ENCODE measurements at places on chromosomes 11 and 22.

GRCh38 chr11:88208745-88209144 lies 33.5 kb upstream of the RAB38 start:
- DNase-seq = no peak

GRCh38 chr11:119780222-119780953 lies 51.4 kb upstream of the NECTIN1 start:
- DNase-seq = no peak

DNA sequence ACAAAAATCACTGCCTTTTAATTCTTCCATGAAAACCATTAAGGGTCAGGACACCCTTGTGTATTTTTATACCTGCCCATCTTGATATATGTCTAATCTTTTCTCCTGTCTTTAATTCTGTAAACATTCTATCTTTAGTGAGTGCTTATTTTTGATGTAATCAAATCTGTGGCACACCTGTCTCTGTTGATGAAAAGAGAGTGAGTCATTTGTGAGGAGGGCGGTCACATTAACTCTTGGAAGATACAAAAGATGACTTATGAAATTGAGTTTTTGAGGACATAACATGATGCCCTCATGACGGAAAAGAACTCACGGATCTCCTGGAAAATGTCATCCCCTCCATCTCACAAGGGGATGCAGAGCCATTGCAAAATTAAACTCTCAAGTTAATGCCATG lies 206.5 kb upstream of the PGR start:
- DNase-seq = no peak

DNA sequence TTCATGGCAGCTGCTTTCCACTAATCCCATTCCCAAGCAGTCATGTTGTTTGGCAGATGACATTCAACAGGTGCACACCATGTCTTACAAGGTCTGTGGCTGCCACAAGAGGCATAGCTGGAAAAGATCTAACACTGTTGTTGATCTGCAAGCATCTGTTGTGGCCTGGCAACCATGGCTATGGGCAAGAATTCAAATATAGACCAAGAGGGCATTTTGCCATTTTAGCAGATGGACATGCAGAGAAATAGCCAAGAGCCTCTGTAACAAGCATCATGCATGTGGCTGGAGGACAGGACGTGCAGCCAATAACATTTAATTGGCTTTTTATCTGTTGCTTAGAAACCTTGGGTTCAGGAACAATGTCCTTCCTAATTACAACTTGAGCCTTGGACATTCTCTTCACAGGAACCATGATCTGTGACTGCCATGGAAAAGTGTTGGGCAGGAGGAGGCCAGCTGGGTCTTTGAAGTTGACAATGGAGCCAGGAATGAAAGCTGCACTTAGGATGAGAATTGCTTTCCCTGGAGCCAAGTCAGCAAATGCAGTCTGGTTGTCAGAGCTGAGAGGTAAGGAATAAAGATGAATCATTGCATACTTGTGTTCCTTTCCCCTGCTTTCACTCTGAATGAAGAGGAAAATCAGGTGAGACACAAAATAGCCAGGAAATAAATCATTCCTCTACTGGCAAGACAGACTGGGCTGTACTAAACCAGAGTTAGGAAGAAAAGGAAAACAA lies 113.6 kb upstream of the ANO5 start:
- DNase-seq = no peak

DNA sequence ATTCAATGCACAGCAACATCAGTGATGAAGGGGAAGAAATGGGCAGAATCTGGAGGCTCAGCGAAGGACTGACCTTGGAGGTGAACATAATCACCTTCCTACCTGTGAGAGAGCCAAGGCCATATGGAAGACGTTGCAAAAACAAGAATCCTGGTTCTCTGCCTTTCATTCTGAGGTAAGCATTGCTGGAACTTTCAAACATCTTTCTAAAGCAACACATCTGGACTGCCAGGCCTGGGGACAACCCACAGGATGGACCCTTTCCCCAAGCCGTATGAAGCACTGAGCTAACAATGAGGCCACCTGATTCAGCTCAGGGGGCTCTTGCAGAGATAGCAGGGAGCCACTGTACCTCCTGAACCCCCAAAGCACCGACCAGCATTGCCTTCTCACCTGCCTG lies 70.5 kb downstream of the ETS1 start:
- no peak for DNase-seq

DNA sequence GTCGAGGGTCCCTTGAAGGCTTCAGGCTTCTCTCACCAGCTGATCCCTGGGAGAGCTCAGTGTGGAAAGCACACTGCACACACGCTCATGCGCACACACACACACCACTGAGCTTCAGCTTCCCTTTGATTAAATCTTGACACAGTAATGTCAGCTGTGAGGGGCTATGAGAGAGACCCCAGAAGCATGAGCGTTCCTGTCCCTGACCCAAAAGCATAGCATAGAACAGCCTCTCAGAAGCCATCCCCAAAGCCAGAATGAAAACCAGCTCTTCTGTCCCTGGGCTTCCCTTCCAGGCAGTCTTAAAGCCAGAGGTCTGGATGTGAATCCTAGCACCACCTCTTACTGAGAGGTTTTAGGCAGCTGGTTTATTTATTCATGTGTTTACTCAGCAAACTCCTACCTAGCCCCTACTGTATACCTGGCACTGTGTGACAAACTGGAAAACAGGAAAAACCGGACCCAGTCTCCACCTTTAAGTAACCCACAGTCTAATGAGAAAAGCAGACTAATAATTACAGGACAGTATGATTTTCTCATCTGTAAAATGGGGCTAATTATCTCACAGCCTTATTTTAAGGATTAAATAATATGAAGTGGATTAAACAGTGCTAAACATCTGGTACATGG lies 15.9 kb downstream of the GALNT18 start:
- DNase-seq = no peak

DNA sequence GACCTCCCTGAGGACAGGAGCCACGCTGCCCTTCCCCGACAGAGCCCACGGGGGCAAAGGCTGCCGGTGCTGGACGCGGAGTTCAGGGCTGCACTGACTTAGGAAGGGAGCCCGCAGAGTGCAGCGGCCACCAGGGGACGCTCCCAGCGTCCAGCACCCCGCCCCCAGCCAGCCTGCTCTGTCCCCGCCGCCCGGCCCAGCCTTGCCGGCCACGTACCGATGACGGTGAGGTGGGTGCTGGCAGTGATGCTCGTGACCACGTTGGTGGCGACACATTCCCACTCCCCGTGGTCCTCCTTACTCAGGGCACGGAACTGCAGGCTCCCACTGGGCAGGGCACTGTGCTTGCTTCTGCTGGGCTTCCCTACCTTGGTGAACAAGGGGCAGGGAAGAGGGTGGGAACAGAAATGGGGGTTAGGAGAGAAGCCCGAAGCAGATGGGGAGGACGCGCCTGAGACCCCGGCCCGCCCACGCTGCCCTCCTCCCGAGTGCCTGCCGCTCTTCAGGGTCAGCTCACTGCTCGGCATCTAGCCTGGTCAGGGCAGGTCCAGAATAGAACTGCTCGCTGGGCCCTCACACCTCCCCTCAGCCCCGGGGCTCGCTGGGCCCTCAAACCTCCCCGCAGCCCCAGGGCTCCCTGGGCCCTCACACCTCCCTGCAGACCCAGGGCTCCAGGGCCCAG lies 25.9 kb downstream of the IGSF9B start:
- no peak for DNase-seq

- no peak for DNase-seq
Measured at GRCh38 chr11:63445720-63446119, 45.2 kb downstream of the PLAAT5 start.

GRCh38 chr11:118649941-118650340 lies 29.5 kb downstream of the TREH start:
- no peak for DNase-seq

DNA sequence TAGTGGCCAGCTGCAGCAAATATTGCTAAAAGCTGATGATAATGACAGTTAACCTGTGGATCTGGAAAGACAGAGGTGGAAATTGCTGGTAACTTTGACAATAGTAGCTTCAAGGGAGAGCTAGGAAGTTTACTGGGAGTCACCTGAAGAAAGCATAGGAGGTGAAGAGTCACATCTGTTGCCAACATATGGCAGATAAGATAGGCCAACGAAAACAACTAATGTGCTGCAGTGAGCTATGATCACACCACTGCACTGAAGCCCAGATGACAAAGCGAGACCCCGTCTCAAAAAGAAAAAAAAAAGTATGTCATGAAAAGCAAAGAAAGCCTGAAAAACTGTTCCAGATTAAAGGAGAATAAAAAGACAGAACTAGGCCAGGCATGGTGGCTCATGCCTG lies 4.3 kb upstream of the PRDM10 start:
- DNase-seq = no peak

- no peak for DNase-seq
Measured at GRCh38 chr22:49092716-49093115, 735.0 kb downstream of the BRD1 start.

Measured in amniotic stem cell (primary cell).